C1 segment of cervical spinal cord (tissue), 14 donors: ENCODE measurements at places on chromosomes 12 and 14.

GRCh38 chr12:110146986-110147385 is 22.8 kb downstream of the IFT81 start:
- DNase-seq = no peak

GRCh38 chr12:91613223-91613779 is 430.7 kb upstream of the DCN start:
- DNase-seq = no peak

GRCh38 chr14:31930493-31931240 is 146.4 kb upstream of the ARHGAP5 start:
- no peak for DNase-seq

GRCh38 chr12:11542599-11542998 is 106.9 kb upstream of the ETV6 start:
- no peak for DNase-seq

DNA sequence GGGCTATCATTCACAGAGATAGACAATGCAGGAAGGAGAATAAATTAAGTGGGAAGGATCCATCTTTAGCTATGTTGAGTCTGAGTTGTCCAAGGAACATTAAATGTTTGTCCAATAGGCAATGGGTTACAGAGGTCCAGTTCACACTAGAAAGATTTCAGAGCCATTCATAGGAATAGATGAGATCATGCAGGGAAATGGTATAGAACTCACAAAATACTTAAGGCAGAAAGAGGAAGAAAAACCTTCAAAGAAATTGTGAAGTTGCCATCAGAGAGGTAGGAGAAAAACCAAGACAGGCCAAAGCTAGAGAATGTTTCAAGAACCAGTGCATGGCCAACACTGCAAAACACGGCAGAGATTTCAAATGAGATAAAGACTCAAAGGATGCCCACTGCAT is 94.1 kb downstream of the PHLDA1 start:
- DNase-seq = no peak

- DNase-seq = no peak
Measured at GRCh38 chr12:40203060-40203430, 21.8 kb upstream of the LRRK2 start.

- DNase-seq = no peak
Measured at GRCh38 chr12:1553536-1553935, 40.8 kb downstream of the FBXL14 start.

DNA sequence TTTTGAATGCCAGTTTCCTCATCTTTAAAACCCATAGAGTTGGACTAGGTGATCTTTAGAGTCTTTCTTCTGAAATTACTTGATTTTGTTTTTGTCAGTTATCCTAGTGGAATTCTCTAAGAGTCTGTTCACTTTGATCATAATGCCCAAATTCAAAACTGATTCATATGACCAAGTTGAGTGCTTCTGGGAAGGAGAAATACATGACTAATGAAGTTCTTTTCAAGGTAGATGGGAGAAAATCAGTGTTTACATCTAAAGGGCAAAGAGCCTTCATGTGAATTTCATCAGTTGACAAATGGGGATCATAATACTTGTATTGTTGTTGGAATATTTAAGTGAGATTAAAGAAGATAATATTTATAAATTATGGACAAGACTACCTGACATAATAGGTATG is 53.2 kb downstream of the ERC1 start:
- DNase-seq = no peak

- DNase-seq = no peak
Measured at GRCh38 chr14:53035336-53036210, 84.7 kb upstream of the FERMT2 start.

GRCh38 chr14:100715803-100716202 is 10.9 kb upstream of the DLK1 start:
- DNase-seq = no peak

- DNase-seq = peak; percentile 66
Measured at GRCh38 chr14:75147423-75148071, 20.7 kb upstream of the NEK9 start.

DNA sequence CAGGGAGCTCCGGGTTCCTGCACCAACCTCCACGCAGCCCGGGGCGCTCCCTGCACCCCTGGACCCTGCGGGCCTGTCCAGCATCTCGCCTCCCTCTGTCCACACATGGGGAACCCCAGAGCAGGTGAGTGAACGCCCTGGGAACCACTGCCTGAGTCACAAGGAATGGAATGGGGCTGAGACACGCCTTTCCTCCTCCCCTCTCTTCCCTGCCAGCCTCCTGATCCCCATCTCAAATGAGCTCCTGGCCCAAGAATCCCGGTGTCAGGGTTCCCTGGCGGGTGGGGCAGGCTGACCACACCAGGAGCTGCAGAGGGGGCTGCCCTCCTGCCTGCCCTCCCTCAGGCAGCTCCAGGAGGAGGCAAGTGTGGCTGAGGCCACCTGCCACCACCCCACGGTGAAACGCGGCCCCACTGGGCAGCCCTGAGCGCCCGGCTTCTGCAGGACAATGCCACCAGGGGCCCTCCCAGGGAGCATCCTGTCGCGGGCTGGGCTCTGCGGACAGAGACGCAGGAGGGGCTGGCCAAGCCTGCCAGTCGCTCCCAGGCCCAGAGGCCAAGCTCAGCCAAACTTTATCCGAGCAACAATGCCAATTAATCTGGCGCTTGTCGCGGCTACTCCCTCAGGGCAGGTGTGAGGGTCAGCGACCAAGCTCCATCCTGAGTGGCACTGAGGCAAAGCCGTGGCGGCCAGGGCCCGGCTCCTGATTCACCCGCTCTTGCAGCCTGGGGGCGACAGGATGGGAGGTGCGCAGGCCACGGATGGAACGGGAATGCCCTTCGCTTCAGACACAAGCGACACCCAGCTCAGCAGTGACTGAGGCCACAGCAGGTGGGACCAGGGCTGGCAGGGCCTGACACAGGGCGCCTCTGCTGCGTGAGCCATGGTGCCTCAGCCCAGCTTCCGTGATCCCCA is 44.3 kb downstream of the GALNT9 start:
- DNase-seq = no peak

- DNase-seq = no peak
Measured at GRCh38 chr12:71627438-71628002, 36.1 kb downstream of the ZFC3H1 start.

- no peak for DNase-seq
Measured at GRCh38 chr14:55645845-55646832, 66.1 kb downstream of the KTN1 start.

GRCh38 chr12:109844983-109845823 is 12.0 kb upstream of the TRPV4 start:
- DNase-seq = peak; percentile 74

- DNase-seq = no peak
Measured at GRCh38 chr12:79673354-79673753, 17.4 kb downstream of the PAWR start.

- no peak for DNase-seq
Measured at GRCh38 chr14:54147758-54148157, 191.1 kb upstream of the BMP4 start.

- DNase-seq = no peak
Measured at GRCh38 chr14:40599725-40600124, 1007.0 kb upstream of the LRFN5 start.

- no peak for DNase-seq
Measured at GRCh38 chr14:72904840-72905561, 11.1 kb upstream of the DPF3 start.
